Stimulated activated naive CD8-positive, alpha-beta T cell treated with anti-CD3 and anti-CD28 coated beads, Interleukin-15, Interleukin-2, amounts not matched to agents 100 U/mL and 50 U/mL, for 24 hours (primary cell): ENCODE measurements at places on chromosomes 6 and 20.
A peak's percentile ranks its signal among the peaks of the same experiment; 100 is the strongest.

- no peak for DNase-seq
Observed at GRCh38 chr20:12699374-12700228, 309.2 kb upstream of the SPTLC3 start.

- no peak for DNase-seq
Observed at GRCh38 chr20:33113387-33113908, 34.0 kb downstream of the BPIFB4 start.

GRCh38 chr6:128712898-128713297 lies 170.0 kb upstream of the LAMA2 start:
- DNase-seq = no peak

DNA sequence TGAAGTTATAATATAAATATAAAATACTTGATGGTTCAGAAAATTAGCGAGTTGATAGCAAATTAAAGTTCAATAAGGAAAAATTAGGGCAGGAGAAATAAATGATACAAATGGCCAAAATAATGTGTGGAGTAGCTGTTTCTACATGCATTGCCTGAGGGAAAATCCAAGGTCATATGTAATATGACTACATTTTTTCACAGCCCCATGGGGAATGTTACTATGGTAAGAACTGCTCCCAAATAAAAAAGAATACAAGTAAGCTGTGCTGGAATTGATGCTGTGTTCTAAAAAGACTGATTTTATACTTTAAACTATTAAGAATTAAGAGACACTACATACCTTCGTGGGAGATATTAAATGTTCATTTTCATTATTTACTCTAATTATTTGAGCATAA lies 34.1 kb downstream of the MEI4 start:
- DNase-seq = no peak

DNA sequence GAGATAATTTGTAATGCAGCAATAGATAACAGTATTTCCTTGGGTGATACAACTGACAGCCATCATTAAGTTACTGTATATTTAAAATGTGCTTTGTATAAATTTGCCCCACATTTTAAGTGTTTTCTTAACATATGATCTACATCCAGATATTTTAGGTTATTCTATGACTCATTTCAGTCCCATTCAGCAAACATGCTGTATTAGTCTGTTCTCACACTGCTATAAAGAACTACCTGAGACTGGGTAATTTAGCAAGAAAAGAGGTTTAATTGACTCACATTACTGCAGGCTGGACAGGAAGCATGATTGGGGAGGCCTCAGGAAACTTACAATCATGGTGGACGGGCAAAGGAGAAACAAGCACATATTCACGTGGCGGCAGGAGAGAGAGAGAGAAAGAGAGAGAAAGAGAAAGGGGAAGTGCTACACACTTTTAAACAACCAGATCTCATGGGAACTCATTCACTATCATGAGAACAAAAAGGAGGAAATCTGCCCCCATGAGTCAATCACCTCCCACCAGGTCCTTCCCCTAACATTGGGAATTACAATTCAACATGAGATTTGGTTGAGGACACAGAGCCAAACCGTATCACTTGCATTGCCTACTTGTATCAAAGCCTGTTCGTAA lies 9.6 kb upstream of the CHD6 start:
- no peak for DNase-seq

DNA sequence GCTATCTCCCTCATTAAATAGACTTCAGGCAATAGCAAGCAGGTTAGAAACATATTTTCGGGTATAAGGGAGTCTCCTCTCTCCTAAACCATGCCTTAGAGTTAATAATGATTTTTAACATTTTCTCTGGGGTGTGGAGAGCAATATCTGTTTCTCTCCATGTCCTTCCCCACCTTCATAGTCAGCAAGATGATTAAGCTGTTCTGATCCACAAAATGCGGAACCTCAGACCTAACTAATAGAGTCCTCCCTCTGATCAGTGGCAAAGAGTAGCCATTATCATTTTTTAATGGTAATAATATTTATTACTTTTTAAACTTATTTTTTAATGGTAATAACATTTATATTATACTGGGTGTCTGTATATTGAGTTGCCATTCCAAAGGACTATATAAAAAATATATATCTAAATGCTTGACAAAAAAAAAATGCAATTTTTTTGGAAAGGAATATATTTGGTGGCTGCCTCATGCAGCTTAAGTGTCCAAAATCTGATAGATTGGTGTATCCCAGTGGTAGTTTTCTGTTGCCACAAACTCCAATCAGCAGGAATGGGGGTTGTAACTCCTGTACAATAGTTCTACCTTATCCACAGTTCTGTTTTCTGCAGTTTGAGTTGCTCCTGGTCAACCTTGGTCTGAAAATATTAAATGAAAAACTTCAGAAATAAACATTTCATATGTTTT lies 14.0 kb upstream of the BTN3A2 start:
- DNase-seq = no peak

DNA sequence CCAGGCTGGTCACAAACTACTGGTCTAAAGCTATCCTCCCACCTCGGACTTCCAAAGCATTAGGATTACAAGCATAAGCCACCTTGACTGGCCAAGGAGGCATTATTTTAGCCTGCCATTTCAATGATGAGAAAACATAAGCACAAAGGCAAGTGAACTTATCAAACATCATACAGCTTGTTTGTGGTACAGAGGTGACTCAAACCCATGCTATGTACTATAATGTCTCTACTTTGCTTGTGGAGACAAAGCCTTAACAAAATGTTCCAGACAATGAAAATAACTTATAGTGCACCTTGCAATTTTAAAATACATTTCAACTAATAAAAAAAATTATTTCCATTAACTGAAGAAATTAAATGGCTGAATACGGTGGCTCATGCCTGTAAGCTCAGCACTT lies 26.2 kb downstream of the HDAC2 start:
- DNase-seq = no peak

- no peak for DNase-seq
Observed at GRCh38 chr20:2350606-2351005, 30.1 kb upstream of the TGM6 start.

GRCh38 chr20:48190757-48191156 lies 405.5 kb upstream of the SULF2 start:
- DNase-seq = no peak

DNA sequence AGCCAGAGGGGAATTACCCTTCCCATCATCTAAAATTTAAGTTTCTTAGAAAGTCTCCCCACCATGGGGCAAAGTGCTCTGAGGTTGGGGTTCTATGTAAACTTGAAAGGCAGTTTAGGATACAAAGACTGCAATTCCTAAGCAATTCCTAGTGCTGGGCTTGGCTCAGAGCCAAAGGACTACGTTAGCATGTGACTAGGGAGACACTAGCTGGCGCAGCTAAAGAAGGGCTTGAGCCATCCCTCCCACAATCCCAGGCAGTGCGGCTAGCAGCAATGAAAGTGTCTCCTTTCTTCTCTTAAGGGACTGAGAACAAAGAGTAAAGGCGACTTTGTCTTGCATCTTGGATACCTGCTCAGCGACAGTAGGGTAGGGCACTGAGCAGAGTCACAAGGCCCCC lies 306.6 kb upstream of the FKBP1C start:
- DNase-seq = no peak

GRCh38 chr6:15930207-15930606 lies 198.7 kb upstream of the MYLIP start:
- no peak for DNase-seq

DNA sequence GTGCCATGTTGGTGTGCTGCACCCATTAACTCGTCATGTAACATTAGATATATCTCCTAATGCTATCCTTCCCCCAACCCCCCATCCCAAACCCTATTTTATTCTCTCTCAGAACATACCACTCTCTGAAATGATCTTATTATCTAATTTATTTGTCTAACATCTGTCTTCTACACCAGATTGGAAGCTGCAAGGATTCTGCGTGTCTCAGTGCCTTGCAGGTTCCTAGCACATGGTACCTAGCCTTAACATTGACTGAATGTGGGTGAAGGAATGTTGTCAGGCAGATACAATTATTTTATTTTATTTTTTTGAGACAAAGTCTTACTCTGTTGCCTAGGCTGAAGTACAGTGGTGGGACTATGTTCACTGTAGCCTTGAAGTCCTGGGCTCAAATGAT lies 124.9 kb downstream of the BCAS1 start:
- no peak for DNase-seq

- no peak for DNase-seq
Observed at GRCh38 chr6:39821046-39821740, 29.0 kb downstream of the DAAM2 start.

GRCh38 chr6:17883665-17884497 lies 103.6 kb downstream of the KIF13A start:
- no peak for DNase-seq

DNA sequence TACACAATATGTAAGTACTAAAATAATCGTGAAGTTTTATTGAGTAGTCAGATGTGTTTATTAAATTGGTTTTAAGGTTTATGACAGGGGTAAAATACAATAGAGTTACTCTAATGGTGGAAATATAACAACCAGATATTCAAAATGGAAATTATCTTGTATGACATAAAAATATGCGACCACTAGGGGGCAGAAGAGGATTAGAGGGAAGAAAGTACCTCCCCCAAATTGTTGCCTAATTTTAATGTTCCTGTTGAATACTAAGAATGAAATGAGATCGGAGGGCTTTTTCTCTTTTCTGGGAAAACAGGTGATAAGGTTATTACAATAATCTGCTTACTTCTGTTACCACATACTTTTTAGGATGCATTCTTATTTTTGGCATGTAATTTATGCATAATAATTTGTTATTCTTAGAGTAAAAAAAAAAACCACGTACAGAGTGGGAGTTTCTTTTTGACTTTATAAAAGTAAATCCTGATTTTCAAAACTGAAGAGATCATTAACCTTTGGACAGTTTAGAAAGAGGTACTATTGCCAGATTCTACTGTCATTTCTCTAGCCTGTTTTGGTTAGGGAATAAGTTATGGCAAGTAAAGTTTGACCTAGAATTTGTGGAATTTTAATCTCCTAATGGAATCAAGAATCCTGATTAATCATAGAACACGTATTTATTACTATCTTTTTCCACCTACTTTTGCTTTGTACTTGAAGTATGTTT lies 159.2 kb downstream of the CD109 start:
- DNase-seq = peak; percentile 7

DNA sequence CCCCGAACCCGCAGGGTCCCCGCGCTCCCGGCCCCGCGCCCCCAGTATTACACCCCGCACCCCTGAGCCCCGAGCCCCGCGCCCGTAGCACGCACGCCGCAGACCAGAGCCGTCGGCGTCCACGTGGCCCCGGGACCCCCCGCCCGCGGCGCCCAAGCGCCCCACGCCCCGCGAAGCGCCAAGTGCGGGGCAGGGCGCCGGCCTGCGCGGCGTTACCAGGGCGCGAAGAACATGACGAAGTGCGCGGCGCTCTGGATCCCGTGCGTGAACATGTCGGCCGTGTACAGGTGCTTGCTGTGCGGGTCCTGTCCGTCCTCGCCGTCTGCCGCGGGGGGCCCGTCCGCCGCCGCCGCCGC lies 312 bp downstream of the TXNDC5 start:
- no peak for DNase-seq

DNA sequence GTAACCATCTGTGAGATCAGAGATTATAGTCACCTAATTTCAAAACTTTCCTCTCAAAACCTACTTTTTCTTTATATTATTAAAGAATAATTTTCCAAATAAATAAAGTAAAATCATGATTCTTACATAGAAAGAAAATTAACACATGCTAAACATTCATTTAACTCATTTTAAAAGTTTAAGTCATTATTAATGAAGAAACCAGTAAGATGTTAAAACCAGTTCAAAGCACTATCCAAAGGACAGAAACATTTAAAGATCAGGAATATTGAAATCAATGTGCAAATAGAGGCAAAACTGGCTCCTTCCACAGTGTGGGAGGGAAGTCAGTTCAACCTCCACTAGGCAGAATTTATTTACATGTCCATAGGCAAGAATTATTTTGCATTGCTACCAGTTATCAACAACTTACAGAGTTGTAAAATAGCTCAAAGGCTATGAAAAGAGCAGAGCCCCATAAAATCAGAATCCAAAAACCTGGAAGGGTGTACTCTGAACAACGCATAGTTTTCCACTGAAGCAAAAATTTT lies 146.9 kb downstream of the KHDC1L start:
- no peak for DNase-seq
